ENCODE measurements at places on chromosomes 5 and 9.

DNA sequence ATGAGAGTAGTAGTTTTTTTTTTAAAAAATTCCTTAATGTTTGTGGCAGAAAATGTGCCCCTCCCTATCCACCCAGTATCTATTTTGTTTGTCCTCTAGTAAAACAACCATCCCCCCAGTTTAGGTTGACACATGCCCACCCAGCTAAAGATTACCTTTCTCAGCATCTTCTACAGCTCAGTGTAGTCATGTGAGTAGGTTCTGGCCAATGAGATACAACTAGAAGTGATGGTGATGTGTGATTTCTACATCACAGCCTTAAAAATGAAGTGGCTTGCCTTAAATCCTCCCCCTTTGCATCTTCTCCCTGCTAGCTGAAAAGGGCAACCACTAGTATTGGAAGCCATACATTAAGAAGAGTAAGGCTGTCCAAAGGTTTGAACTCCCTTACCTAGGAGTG lies 14.9 kb downstream of the CHD1 start:
- no peak for DNase-seq

DNA sequence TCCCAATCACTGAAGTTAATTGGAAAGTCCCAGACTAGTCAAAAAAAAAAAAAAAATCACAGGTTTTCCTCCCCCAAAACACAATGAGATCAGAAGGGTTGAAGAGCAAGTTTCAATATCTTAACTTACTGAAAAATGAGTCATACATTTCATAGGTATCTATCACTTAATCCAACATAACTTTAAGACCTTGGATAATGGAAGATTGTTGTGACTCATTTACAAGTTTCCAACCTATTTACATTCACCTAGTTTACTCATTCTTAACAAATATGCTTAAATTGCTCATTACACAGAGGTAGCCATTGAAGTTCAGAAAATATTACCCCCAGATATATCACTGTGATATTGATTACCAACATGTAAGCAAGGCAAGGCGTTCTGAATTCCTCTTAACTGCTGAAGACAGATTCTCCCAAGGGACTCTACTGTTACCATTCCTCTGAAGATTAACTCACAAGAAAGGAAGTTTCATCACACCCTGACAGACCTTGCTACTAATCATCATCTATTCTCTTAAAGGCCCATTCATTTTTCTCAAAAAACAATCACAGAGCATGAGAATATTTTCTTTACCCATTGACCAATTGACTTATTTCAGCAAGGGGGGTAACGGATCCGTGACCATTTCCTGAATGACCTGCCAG lies 563.8 kb downstream of the TLE1 start:
- DNase-seq, result no peak

GRCh38 chr5:61609840-61610677 lies 278.0 kb downstream of the ZSWIM6 start:
- no peak for DNase-seq

- no peak for DNase-seq
These were observed 263.2 kb downstream of the GAS1 start for GRCh38 chr9:86684148-86684547.

GRCh38 chr9:124137009-124137943 lies 120.5 kb upstream of the NEK6 start:
- no peak for DNase-seq
